ENCODE measurements at places on chromosomes 2 and 18.

- DNase-seq, result no peak
Measured at GRCh38 chr2:15584767-15585469, 6.8 kb upstream of the DDX1 start.

DNA sequence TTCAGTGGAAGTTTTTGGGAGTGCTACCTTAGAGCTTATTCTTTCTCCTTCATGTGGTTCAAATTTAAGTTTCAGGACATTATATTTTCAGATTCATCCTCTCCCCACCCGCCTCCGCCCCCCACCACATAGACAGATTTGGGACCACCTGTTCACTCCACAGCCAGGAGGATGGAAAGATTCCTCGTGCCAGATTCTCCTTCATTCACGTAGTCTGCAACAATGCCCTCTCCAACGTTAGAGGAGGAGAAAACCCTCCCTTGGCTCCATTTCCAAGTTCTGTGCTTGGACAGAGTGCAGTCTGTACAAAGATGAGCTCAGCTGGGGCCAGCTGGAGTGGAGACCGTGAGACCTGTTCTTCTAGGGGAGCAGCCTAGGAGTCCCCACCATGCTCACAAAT is 26.2 kb downstream of the POU3F3 start:
- no peak for DNase-seq

DNA sequence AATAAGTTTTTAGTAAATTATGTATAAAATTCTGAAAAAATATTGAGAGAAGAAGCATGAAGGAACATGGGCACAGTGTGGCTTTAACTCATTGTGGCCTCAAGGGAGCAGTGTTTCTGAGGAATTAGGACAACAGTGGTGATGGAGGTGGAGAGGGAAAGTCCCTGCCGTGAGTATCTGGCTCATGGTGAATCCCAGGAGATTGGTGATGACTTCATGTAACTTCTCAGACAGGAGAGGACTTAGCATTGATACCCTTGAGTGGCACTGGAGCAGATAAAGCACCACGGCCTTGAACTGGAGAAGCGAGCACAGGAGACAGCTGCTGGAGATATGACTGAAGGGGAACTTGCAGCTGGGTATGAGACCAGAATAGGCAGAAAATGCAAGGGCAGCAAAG is 35.0 kb upstream of the LRP1B start:
- no peak for DNase-seq

DNA sequence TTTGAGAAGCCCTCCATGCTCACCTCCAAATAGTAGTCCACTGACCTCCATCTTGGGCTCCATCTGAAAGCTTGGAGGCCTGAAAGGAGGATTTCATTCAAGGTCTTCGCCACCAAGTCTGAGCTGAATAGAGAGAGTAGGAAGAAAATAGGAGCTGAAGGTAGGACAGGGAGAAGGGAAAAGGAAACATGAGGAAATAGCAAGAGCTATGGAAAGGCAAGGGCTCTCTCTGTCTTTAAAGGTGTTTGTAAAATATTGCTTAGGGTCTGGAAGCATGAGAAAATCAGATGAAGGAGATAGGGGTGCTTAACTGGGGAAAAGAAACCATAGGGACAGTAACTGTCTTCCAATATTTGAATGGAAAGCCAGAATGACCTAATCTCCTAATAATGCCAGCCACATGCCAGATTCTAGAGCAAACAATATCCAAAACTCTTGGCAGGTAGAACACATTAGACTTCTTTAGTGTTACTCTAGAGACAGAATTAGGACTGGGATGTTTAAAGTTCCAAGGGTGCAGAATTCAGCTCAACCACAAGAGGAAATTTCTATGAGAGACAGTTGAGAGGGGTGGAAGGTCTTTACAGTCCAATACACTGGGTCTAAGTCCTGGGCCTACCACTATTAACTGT is 67.4 kb downstream of the NAB1 start:
- DNase-seq, result no peak

DNA sequence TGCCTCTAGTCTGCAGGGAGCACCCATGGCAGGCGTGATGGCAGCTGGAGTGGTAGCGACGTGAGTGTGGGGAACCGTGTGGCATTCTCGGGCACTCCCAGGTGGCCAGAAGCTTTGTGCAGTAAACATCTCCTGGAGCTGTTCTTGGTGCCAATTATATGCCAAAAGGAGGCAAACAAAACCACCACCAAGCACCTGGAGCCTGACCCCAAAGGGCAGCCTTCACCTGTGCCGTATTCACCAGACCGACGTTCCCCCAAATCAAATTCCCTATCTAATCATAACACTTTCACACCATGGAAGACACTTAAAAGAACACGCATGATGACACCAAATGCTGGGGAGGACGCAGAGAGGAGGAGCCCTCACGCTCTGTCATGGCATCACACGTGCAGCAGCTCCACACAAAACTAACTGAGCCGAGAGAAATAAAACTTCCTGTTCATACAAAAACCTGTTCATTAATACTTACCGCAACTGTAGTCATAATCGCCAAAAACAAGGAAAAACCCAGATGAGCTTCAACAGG is 123.6 kb downstream of the EIPR1 start:
- no peak for DNase-seq

GRCh38 chr2:240948086-240948485 is 42.0 kb downstream of the CROCC2 start:
- DNase-seq, result no peak

GRCh38 chr18:49459404-49460171 is 857 bp downstream of the DYM start:
- DNase-seq, result no peak

DNA sequence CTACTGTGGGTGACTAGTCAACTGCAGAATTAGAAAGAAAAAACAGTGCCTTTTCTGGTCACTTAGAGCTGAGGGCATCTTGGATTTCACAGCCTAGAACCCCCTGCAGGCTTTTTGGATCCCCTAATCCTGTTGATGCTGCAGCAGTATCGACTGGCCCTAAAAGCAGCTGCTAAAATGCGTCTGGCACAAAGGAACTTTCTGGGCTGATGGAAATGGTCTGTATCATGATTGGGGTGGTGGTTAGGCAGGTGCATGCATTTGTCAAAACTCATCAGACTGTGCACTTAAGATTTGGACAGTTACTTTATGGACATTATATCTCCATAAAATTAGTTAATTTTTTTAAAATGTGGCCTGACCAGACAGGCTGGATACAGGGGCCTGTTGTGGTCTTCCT is 149.8 kb downstream of the KLHL29 start:
- DNase-seq, result no peak

GRCh38 chr18:48773821-48774220 is 176.9 kb downstream of the SMAD7 start:
- no peak for DNase-seq

DNA sequence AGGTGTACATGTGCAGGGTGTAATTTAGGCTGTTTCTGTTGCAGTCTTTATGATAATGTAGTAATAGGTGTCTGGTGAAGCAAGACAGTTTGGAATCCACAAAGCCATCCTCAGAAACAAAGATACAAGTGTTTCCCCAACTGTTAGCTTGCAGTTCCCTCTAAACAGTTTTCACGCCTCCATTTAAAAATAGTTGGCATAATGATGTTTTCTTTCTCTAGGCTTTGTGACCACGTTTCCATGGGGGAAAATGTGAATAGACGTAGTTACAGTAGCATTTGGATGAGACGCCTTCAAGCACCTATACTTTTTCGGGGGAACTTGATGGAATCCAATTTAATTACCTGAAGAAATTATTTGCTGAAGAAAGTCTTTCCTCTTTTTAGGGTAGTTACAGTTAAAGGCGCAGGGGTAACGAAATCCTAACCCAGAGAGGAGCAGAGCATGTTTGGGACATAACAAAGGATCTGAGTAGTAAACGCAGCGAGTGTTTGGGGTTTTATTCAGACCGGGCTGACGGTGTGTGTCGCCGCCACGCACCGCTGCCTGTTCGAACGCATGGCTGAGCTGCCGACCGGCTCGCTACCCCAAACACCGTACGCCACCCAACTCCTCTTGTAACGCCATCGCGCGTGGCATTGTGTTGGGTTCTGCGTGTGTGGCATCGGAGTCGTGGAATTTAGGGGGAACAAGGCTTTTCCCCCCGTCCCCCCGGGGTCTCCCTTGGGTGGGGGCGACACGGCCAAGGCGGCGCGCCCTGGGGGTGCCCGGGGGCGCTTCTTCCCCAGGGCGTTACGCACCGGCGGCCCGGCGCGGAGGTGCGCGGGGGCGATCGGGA is 681 bp upstream of the NRP2 start:
- DNase-seq, result no peak

DNA sequence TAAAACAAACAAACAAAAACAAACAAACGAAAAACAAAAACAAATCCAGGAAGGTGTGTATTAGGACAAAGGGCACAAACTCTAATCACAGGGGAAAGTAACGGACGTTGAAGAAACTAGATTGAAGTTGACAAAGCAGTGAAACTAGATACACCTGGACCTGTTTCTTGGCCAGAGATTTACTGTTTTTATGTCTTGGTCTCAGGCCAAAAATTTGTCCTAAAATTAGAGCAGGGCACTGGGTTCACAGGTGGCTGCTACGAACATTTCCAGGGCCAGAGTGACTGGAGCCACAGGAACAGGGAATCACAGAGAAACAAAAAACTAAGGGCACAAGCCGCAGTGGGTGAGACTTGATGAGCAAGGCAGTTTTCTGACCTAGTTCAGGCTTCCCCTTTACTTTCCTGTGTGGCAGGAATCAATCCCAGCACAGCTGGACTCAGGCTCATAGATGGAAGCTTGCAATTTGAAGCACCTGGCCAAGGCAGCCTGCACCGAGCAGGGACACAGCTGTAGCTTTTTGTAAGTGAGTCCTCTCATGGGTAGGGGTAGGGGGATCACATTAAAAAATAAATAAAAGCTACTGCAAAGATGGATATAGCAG is 329.4 kb downstream of the DLGAP1 start:
- DNase-seq, result no peak

DNA sequence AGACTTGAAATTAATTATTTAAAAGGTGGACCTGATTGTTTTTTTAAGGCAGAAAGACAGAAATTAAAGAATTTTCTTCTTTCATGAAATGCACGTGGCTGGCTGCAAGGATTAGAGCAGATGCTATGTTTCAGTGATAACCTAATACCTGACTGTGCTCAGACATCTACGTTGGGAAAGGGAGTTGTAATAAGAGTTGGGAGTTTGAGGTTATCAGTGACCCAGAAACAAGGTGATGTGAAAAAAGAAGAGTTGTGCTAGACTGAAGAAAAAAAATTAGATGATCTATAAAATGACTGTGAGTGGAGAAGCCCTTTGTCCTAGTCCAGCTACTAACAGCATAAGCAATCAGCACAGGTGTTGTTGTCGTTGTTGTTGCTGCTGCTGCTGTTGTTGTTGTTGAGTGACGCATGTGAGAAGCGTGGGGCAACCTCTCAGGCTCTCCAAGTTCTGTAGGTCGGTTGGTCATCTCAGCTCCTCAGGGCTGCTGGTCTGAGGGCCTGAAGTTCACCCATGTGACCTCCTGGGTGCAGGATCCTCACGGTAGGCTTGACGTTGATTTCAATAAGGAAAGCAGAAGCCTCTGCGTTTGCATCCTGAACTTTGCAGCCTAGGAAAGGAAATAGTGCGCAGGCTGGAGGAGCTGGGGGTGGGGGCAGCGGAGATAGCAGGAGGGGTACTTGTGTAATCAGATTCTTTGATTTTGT is 7.6 kb downstream of the POU3F3 start:
- DNase-seq, result no peak

DNA sequence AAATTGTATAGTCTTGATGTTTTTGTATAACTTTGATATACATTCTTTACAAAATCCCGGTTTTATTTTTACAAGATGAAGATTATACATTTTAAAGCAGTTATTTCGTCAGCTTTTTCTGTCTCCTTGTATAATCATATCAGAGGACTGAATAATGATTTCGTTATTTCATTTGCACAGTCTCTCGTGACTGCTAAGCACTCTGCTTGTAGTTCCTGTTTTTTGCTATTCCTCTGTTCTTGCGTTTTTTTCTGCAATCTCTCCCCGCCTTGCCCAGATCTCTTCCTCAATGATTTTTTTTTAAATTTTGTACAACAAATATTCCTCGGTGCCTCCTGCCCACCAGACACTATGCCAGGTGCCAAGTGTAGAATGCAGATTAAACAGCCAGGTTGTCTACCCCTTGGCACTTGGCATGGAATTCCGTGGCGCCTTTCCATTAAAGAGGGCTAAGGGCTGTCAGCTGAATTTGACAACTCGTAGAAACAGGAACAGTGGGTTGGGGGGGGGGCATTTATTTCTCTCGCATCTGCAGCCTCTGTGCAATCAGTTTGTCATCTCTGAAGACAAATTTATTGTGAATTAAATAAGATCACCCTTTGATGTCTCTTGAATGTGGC is 69.6 kb downstream of the KLHL29 start:
- DNase-seq, result no peak

GRCh38 chr2:70475266-70475665 is 78.4 kb downstream of the TGFA start:
- no peak for DNase-seq

All from hematopoietic multipotent progenitor cell treated with erythropoietin and hydrocortisone succinate and interleukin-3 and kit ligand, for 15 days (in vitro differentiated cells).